ENCODE measurements at places on chromosomes 7 and 10.

DNA sequence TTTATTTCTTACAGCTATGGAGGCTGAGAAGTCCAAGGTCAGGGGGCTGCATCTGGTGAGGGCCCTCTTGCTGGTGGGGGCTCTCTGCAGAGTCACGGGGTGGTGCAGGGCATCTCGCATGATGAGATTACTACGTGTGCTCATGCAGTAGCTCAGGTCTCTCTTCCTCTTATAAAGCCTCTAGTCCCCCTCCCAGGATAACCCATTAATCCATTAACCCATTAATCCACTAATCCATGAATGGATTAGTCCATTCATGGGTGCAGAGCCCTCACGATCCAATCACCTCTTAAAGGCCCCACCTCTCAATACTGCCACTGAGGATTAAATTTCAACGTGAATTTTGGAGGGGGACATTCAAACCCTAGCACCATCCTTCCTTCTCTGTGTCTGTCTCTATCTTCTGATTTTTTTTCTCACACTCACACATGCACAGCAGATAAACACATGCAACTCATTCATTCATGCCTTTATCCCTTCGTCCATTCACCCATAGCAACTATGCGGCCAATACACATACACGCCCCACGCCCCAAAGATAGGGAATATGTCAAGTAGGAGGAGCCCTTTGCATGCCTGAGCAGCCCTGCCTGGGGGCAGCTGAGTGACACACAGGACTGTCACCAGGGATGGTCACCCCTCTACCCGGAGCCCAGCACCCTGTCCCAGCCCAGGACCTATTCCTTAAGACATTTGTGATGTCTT lies 86.5 kb downstream of the C10orf105 start:
- no peak for DNase-seq

DNA sequence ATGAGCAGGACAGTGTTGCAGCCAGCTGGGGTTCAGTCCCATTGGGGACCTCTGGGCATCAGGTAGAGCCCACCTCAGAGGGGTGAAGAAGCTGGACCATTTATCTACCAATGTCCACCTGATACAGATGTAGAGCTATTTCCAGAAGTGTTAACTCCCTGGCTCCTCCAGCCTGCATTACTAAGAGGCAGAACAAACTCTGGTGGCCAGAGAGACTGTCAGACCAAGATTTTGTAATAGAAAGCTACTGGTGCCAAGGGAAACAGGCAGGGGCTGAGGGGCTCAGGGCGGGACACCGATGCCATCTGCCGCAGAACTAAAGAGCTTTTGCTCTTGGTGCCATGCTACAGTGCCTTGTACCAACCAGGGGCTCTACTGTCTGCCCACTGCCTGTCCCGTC lies 268.2 kb upstream of the HABP2 start:
- no peak for DNase-seq

GRCh38 chr7:26369593-26369992 lies 77.9 kb downstream of the SNX10 start:
- no peak for DNase-seq

DNA sequence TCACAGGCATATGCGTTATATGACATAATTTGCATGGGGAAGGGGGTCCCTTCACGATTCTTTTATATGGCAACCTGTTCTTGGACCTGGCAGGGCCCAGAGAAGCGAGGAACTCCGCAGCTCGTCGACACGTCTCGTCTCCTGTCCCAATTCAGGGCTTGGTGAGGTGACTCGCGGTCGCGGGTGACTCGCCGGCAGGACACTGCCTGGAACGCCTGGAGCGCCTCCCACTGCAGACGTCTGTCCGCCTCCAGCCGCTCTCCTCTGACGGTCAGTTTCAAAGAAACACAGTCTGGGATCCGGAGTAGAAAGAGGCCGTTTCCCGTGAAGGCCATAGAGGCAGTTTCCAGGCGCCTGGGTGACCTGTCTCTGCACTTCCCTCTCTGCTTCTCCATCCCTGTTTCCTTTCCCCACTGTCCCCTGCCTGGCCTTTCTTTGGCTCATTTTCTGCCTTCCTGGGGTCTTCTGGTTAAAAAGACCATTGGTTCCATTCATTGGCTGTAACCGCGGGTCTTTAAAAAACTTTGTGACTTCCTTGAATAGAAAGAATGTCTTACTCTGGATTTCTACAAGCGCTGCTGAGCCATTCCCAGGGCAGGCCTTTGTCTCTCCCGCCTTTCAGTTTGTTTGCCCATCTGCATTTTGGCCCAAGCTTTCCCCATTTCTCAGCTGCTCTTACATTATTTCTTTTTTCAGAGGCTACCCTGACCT lies 1.2 kb downstream of the UPP1 start:
- no peak for DNase-seq

DNA sequence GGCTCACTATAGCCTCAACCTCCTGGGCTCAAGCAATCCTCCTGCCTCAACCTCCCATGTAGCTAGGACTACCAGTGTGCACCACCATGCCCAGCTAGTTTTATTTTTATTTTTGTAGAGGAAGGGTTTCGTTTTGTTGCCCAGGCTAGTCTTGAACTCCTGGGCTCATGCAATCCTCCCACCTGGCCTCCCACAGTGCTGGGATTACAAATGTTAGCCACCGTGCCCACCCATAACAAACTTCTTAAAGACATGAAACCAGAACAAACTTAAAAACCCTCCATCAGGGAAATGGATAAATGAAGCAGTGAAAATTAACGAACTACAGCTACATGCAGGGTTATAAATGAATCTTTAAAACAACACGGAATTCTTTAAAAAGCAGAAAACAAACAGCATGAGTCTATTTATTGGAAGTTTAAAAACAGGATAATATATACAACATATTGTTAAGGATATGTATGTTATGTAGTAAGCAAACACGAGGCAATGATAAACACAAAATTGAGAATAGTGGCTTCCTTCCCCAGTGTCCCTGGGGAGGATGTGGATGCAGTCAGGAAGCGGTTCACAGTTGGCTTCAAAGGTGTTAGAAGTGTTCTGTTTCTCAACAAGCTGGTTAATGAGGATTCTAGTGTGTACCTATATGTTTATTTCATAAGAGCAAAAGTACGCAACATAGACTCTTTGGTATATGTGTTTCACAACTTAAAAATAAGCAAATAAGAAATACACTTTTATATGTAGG lies 128.2 kb upstream of the IMMP2L start:
- no peak for DNase-seq

- peak; percentile 67 for DNase-seq
These were observed 93.2 kb upstream of the KIF5B start for GRCh38 chr10:32149252-32149955.

- DNase-seq: no peak
These were observed 102.2 kb downstream of the RNF216 start for GRCh38 chr7:5679048-5679812.

DNA sequence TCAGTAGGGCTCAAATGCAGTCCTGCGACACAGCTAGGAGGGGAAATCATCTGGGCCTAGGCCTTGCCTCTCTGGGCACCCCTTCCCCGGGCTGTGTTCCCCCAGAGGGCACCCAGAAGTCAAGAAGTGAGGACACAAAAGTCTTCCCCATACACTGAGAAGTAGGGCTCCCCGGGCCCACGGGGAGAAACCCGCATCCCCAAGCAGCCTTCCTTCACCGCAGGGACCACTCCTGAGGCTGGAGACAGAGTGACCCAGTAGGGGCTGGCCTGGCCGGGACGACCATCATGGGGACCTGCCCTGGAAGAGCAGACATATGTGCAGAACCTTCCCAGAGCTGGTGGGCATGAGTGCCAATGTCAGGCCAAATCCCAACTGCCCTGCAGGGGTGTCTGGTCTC lies 163.5 kb downstream of the GFRA1 start:
- DNase-seq: no peak

DNA sequence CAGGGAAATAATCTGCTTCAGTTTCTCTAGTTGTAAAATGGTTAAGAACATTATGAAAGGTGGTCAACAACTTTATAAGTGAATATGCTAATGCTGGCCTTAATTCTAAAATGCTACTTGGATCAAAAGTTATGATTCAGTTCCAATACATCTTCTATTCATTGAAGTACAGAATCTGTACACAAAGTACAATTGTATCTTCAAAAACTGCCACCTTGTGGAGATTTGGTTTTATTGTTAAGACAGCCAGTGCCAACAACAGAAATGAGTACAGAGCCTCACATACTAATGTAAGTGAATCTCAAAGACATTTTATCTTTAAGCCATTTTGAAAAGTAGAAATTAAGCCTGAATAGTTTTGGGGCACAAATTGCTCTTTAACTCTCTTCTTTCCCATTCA lies 194.0 kb downstream of the CFTR start:
- DNase-seq: no peak

- DNase-seq: no peak
These were observed 66.5 kb downstream of the RBM20 start for GRCh38 chr10:110710621-110711020.

DNA sequence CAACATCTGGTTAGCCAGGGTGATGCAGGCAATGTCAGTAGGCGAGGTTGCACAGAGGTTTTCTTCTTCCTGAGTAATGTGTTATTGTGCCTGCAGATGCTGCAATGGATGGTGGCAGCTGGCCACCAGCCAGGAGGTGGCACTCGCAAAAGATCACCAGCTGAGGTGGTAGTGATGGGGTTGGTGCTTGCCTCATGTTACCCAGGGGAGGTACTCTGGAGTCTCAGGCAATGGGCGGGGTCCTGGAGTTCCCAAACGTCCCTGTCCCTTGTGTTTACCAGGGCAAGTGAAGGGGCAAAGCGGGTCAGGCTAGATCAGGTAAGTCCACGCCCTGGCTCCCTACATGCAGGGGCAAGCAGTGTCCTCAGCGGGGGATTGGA lies 21.1 kb downstream of the CLRN3 start:
- no peak for DNase-seq

DNA sequence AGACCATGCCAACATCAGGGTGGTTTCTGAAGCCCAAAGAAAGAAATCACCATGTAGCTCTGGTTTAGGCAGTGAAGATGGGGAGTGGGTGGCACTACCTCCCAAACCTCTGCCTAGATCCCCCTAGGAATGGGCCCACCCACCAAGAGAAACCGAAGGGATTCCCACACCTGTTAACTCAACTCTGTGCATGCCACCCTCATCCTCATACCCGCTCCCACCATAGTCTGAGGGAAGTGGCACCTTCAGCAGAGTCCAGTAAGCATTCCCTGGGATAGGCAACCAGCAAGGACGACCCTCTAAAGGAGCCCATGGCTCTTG lies 1.7 kb upstream of the PLXNA4 start:
- DNase-seq: no peak

DNA sequence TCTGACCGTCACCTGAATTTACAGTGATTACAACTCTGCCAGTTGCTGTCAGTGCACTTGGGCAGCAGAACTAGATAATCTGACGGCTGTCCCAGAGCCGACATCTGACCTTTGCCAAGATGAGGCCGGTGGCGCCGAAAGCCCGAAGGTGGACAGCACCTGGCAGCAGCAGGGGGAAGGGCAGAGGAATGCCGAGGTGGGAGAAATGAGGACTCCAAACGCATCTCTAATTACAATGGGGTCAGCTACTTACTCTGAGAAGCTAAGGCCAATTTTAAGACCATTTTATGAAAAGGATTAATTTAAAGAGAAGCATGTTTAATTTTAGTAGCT lies 33.8 kb downstream of the TRIM8 start:
- no peak for DNase-seq

Data from T1000 (cell line).